Putamen (tissue), 1 donor: ENCODE measurements at places on chromosomes 7 and 10.

GRCh38 chr10:128078136-128078969 is 47.9 kb downstream of the MKI67 start:
- no peak for DNase-seq

GRCh38 chr7:74220229-74220628 is 10.4 kb downstream of the LAT2 start:
- DNase-seq = no peak

- no peak for DNase-seq
Measured at GRCh38 chr7:80002865-80003264, 131.8 kb upstream of the GNAI1 start.

- no peak for DNase-seq
Measured at GRCh38 chr7:116225860-116226259, 15.5 kb downstream of the TES start.

GRCh38 chr7:141975806-141976523 is 2.4 kb upstream of the TAS2R38 start:
- peak; percentile 40 for DNase-seq

DNA sequence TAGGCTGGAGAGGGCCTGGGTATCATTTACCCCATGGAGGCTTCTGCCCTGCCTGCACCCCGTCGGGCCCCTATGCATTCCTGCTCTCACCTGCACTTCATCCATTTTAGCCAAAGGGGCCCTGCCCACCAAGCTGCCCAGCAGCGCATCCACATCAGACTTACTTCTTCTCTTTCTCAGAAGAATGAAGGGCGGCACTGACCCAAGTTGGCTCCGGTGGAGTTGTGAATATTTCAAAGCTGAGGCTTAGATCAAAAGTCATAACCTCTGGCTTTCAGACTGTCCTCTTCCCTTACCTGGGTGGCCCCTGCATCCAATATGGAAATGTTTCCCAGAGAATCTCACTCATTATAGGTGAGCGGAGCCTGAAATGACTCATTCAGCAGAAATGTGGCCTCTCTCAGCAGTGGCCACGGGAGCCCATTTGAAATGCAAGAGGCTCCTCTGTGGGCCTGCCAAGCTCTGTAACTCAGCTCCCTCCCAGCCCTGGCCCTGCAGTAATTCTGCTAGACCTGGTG is 117.6 kb upstream of the TCF7L2 start:
- DNase-seq = no peak

GRCh38 chr10:11846542-11846941 is 23.4 kb downstream of the PROSER2 start:
- no peak for DNase-seq

GRCh38 chr7:27600247-27600646 is 62.4 kb downstream of the HIBADH start:
- DNase-seq = no peak

GRCh38 chr7:74307738-74308505 is 18.7 kb downstream of the CLIP2 start:
- DNase-seq = no peak

DNA sequence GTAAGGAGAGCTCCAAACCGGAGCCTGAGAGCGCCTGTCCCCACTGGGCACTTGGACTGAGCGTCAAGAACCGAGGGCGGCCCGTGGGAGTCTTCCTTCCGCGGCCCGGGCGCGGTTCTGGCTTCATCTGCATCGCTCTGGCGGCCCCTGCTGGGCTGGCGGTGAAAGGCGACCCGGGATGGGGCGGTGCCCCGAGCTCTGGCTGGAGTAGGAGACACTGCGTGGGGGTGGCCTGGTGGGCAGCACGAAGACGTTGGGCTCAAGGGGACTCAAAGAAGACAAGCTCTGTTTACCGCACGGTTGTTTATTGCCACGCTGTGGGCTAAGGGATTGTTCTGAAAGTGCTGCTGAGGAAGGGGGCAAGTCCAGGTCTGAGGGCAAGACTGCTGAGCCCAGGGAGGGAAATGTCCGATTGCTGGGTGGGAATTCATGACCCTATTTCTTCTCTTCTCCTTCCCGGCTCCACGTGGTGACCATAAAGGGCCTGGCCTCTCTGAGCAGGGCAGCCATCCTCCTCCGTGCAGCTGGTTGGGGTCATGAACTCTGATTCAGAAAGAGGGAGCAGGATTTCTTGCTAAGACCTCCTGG is 29.8 kb downstream of the PLAU start:
- no peak for DNase-seq

DNA sequence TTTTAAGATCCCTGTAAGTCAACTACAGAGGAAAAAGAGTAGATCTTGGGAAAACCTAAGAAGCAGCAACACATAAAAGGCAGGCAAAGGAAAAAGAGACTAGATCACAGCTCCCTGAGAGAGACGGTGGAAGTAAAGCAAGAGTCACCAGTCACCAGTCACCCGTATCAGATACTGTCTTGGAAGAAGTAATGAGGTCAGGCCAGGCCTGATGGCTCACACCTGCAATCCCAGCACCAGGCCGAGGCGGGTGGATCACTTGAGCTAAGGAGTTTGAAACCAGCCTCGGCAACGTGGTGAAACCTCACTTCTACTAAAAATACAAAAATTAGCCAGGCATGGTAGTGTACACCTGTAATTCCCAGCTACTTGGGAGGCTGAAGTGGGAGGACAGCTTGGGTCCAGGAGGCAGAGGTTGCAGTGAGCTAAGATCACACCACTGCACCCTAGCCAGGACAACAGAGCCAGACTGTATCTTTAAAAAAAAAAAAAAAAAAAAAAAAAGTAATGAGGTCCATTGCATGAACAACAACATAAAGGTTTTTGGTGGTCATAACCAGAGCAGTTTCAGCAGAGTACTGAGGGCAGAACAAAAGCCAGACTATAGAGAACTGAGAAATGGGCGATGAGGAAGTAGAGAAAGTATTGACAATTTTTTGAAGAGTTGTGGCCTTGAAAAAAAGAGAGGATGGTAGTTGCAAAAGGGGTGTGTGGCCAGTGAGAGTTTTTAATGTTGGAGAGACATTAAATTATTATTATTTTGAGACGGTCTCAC is 16.9 kb downstream of the ZNF713 start:
- no peak for DNase-seq

DNA sequence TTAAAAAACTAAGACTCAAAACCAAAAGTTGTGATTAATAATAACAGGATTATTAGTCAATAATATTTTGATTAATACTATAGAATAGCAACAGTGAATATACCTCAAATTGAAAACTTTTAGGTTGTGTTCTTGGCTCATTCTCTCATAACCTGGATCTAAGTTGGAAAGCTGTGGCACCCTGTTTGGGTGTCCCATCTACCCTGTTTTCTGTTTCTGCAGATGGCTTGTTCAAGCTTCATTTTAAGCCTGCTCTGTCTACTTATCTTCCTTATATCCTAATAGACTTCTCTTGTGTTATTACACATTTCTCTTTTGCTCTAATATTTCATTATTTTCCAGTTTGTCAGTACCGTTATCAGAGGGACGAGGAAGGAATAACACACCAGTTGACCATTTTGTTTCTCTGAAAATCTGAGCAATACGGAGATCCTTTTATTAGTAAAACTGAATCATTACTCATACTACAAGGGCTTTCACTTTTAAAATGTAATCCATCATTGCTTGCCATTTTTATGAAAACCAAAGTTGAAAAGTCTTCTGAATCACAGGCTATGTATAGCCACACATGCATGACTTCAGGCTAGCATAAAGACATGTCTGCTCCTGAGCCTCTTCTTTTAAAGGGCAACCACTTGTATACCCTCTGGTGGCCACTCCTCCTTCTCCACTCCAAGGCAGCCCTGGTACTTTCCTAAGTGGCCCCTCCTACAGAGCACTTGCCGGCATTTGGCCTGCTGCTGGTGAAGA is 22.3 kb downstream of the COX15 start:
- no peak for DNase-seq

DNA sequence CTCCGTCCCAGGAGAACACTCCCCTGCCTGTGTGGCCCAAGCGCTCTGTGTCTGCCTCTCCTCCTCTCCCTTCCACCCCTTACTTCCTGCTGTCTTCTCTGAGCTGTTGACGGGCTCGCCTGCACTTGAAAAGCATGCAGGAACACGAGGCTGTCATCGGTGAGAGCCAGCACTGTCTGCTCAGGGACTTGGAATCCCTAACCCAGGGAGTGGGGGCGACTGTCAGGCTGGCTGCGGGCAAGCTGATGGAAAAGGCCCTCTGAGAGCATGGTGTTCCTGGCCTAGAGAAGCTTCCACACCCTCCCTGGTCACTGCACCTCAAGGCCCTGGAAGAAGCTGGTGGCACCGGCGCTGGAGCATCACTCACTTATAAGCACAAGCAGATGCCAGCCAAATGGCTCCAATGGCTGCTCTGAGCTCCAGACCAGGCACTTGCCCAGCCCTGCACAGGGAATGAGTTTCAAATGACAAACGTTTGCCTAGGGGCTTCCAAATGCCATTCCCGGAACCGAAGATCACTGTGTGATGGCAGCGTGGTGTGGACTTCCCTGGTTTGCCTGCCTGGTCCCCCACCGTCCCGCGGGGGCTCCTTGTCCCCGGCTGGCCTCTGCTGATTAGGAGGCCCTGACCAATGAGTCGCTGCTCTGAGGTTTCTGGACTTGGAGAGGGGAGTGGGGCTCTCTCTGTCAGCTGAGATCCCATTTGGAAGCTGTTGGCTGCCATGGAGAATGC is 56.7 kb upstream of the EBF3 start:
- DNase-seq = no peak

DNA sequence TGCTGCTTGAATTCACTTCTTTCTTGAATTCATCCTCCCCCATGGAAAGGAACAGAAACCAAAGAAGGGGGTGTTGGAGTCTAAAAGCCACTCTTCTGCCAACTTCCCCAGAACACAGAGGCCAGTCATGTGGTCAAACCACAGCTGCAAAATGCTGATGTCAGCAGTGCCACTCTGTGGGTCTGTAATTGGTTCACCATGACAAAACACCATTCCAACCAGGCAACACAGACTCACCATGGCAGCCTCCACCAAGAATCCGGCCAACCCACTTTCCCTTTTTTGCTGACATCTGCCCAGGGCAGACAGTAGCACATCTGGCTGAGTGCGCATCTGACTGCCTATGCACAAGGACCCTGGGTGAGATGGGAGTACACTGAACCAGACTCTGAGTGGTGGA is 16.8 kb downstream of the OSBPL3 start:
- peak; percentile 79 for DNase-seq

DNA sequence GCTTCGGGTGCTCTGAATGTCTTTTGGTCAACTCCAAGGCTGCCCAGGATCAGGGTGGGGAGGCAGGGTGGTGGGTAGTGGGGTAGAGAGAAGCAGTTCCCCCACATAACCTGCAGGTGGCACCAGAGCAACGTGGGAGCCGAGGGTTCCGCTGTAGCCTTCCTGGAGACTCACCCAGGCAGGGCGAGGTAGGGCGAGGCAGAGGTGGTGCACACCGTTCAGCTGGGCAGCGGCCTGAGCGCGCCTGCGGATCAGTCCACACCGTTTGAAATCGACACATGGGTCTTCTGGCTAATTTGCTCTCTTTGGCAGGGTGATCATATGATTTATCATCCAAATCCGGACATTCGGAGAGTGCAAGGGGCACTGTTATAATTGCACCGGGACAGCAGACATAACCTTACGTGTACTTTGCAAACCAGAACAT is 41.4 kb upstream of the MAP3K8 start:
- peak; percentile 44 for DNase-seq

DNA sequence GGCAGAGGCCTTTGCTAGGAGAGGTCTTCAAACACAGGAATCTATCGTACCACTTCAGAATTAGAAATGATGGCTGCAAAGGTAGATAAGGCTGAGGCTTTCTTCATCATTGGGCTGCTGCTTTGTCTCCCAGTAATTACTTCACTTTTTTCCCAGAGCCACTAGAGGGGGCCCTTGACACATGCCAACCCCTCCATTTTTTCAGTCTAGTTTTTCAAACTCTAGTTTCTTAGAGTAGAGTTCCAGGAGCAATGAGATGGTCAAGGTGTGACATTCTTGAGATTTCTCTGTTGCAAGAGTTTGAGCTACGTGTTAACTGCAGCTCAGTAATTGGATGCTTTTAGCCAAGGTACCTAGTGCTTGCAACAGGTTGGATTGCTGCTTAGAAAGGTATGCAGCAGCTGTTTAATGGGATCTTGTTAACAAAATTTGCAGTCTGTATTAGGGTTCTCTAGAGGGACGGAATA is 33.8 kb upstream of the RBM20 start:
- peak; percentile 45 for DNase-seq

- DNase-seq = peak; percentile 45
Measured at GRCh38 chr7:44637788-44638594, 31.6 kb downstream of the OGDH start.

DNA sequence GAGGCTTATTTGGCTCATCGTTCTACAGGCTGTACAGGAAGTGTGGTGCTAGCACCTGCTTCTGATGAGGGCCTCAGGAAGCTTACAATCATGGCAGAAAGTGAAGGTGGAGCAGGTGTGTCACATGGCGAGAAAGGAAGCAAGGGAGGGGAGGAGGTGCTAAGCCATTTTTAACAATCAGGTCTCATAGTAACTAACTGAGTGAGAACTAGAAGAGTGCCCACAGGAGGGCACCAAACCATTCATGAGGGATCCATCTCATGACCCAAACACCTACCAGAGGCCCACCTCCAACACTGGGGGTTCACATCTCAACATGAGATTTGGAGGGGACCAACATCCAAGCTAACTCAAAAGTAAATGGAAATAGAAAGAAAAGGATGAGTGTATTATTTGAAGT is 78.1 kb downstream of the CXCL12 start:
- no peak for DNase-seq

DNA sequence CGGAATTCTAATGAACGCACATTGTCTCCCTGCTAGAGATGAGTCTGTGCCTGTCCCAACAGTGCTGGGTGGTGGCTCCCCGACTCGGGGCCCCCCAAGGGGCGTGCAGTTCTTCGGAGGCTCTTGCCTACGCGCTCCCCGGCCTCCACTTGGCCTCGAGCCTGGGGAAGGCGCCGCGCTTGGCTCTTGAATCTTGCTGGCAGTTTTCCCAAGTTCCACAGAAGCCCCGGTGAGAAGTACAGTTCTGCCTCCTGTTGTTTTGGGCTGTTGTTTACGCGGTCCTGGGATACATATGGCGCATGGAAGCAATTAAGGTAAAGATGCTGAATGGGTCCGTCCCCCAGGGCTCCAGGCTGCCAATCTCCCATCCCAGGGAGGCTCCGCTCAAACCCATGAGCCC is 32.6 kb upstream of the UNCX start:
- no peak for DNase-seq

- no peak for DNase-seq
Measured at GRCh38 chr10:14742382-14742781, 32.3 kb downstream of the FAM107B start.

GRCh38 chr10:106958589-106959361 is 205.7 kb downstream of the SORCS1 start:
- DNase-seq = no peak
